ENCODE measurements at places on chromosomes 16 and 17.

- no peak for DNase-seq
Observed at GRCh38 chr17:58317421-58318064, 11.1 kb downstream of the TSPOAP1 start.

DNA sequence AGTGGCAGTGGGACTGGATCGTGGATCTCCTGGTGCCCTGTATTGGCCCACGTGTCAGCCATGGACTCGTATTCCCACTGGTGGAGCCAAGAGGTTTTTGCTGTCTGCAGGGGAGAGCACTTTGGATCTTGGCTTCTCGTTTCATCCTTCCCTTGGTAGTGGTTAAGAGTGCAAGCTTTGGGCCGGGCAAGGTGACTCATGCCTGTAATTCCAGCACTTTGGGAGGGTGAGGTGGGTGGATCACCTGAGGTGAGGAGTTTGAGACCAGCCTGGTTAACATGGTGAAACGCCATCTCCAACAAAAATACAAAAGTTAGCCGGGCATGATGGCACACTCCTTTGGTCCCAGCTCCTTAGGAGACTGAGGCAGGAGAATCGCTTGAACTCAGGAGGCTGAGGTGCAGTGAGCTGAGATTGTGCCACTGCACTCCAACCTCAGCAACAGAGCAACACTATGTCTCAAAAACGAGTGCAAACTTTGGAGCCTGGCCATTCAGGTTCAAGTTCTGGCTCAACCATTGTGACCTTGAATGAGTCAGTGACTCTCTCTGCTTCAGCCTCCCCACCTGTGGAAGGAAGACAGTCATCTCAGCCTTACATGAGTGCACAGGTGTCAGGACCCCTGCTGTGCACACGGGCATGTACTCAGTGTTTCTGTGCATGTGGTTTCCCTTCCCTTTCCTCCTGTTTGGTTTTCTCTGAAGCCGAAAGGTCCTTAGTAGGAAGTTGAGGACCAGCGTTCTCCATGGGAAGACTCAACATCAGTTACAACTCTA lies 57.4 kb downstream of the PLCG2 start:
- no peak for DNase-seq

DNA sequence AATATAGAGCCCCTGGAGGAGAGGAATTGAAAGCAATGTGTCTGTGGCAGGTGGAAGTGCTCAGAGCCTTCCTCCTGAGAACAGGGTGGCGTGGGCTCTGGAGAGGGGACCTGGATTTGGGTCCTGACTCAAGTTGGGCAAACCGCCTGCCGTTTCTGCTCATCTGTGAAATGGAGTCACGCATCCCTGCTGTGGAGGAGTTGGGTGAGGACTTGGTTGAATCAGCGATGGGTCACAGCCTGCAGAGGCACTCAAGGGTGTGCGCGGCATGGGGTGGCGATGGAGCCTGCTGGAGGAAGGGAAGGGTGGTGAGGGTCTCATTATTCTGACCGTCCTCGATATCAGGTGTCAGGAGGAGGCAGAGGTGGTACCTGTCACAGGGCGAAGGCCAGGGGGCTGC lies 3.1 kb downstream of the ADAD2 start:
- no peak for DNase-seq

DNA sequence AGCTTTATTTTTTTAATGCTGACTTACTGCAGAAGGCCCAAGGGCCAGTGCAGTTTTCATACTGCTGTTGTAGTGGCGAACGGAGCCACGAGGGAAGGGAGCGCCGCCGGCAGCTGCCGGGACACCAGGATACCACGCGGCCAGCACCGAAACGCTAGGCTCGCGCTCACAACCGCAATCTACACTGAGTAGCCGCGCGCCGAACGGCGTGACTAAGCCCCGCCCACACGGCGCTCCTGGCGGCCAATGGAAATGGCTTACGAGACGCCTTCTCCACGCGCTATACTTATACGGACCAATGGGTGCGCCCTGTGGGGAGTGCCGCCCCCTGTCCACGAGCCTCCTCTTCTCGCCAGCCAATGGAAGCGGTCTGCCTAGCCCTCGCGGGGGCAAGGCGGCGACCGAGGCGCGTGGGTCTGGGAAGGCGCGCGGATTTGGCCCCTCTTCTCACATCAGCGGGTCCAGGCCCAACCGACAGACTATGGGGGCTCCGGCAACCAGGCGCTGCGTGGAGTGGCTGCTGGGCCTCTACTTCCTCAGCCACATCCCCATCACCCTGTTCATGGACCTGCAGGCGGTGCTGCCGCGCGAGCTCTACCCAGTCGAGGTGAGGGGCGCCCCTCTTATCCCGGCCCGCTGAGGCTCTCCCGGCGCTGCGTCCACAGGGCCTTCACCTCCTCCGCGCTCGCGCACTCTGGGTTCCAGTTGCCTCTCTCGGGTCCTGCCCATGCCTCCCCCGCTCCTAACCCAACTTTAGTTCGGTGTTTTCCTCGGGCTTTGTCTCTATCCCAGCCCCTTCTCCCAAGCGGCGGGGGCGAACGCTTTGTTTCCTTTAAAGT lies at the start of gene TMEM97:
TMEM97 (plus strand) TSS at position 442 of the 839 bp plus-strand sequence; CDS start at position 482, 40 bp downstream.
- DNase-seq, result peak; percentile 94

GRCh38 chr17:59010026-59010425 lies 96.7 kb downstream of the TRIM37 start:
- DNase-seq, result no peak

Data from fibroblast of the conjunctiva (primary cell).